Dermis blood vessel endothelial cell (primary cell): ENCODE measurements at places on chromosomes 6 and 20. TPM values are rescaled to one million over a fixed set of nuclear protein-coding genes. Genes with fewer than 3 reads are reported as not detected.

Gene B3GAT2
- total RNA-seq: under 0.01 TPM in 1 of 2 replicates, not detected in the other

Gene LATS1
- total RNA-seq: 9.9 and 13.1 TPM in 2 replicates

Gene EDN1
- total RNA-seq: 247 and 438 TPM in 2 replicates

GRCh38 chr20:39049148-39049547 lies 87.0 kb downstream of the DHX35 start:
- DNase-seq: no peak

- no peak for DNase-seq
Measured at GRCh38 chr6:127923135-127923534, 22.3 kb upstream of the THEMIS start.

GRCh38 chr20:61951695-61952533 lies 113.8 kb downstream of the TAF4 start:
- DNase-seq: peak; percentile 35

GRCh38 chr6:118216751-118217150 lies 309.7 kb downstream of the SLC35F1 start:
- DNase-seq: no peak

GRCh38 chr6:22302838-22303237 lies 6.0 kb upstream of the PRL start:
- DNase-seq: no peak

DNA sequence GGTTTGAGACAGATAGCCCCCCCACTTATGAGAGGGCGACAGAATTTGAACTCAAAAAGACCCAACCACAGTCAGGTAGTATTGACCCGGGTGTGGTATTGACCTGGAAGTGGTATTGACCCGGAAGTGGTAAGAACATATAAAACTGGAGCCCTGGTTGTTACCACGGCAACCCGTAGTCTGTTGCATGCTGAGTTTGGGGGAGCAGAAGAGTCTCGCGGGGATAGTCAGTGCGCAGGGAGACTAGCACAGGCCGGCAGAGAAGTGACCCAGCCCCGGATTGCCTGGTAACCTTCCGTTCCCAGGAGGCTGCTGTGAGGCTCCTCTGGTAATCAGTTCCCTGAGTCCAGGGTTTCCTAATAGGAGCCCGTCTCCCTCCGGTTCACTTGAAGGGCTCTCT lies 96.2 kb downstream of the SNX5 start:
- DNase-seq: no peak

- no peak for DNase-seq
Measured at GRCh38 chr6:24408719-24409410, 6.1 kb downstream of the MRS2 start.

DNA sequence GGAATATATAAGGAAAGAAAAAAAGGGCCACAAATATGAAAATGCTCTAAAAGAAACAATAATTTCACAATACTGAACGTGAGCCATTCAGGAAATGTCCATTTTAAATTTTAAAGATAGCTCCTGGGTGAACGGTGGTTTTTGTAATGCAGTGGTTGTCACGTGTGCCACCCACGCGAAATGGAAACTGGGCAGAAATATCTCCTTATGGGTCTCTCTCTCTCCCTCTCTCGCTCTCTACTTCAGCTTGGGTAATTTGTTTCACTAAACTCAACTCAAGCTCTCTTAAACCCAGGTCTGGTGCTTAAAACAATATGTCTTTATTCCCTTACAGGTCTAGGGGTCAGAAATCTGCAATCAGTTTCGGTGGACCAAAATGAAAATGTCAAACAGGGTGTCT lies 150.8 kb downstream of the OR2B2 start:
- no peak for DNase-seq

- no peak for DNase-seq
Measured at GRCh38 chr6:96659084-96659845, 96.3 kb downstream of the FHL5 start.

DNA sequence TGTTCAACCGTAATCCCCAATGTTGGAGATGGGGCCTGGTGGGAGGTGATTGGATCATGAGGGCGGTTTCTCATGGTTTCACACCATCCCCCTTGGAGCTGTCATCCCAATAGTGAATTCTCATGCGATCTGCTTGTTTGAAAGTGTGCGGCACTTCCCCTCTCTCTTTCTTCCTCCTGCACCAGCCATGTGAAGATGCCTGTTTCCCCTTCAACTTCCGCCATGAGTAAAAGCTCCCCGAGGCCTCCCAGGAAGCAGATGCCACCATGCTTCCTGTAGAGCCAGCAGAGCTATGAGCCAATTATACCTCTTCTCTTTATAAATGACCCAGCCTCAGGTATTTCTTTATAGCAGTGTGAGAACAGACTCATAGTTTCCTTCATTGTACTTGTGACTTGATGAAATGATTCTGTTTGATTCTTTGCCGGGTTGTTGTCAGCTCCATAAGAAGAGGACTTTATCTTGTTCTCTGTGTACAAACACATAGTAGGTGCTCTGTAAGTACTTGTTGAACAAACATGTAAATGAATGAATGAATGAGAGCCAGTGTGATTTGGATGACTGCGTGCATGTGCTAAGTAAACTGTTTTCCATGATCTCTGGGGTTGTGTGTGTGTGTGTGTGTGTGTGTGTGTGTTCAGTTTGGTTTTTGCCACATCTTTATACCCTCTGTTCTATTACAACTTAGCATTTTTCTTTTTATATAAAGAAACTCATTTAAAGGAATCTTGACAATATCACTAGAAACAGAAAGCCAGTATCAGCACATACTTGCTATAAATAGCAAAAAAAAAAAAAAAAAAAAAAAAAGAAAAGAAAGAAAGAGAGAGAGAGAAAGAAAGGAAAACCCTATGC lies 22.5 kb upstream of the PTGIS start:
- DNase-seq: no peak

DNA sequence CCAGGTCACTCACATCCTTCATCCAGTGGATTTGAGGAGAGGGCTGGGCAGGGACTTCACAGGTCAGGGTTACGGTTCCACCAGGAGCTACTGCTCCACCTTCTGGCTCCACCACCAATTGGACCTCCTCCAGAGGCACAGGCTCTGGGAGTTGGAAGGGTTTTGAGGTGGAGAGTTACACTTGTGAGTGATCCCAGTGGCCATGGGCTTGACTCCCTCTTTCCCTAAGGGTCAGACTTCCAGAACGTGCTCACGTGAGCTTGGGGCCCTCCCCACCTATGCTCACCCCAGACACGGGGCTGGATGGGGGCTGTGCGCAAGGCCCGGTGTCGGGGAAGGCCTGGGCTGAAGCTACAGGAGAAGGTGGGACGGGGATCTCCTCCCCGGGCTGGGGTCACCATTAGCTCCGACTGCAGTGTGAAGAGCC lies 1.5 kb downstream of the AGER start:
- no peak for DNase-seq

GRCh38 chr20:17838921-17839320 lies 129.7 kb downstream of the SNX5 start:
- no peak for DNase-seq

DNA sequence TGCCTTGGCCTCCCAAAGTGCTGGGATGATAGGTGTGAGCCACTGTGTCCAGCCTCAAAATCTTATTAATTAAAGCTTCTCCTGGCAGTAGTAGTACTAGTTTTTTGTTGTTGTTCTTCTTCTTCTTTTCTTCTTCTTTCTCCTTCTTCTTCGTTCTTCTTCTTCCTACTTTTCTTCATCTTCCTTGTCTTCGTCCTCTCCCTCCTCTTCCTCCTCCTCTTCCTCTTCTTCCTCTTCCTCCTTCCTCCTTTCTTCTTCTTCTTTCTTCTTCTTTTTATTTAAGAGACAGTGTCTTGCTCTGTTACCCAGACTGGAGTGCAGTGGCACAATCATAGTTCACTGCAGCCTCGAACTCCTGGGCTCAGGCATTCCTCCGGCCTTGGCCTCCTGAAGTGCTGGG lies 17.2 kb upstream of the DEK start:
- DNase-seq: no peak

GRCh38 chr6:33211136-33211535 lies 2.8 kb downstream of the RING1 start:
- DNase-seq: no peak

DNA sequence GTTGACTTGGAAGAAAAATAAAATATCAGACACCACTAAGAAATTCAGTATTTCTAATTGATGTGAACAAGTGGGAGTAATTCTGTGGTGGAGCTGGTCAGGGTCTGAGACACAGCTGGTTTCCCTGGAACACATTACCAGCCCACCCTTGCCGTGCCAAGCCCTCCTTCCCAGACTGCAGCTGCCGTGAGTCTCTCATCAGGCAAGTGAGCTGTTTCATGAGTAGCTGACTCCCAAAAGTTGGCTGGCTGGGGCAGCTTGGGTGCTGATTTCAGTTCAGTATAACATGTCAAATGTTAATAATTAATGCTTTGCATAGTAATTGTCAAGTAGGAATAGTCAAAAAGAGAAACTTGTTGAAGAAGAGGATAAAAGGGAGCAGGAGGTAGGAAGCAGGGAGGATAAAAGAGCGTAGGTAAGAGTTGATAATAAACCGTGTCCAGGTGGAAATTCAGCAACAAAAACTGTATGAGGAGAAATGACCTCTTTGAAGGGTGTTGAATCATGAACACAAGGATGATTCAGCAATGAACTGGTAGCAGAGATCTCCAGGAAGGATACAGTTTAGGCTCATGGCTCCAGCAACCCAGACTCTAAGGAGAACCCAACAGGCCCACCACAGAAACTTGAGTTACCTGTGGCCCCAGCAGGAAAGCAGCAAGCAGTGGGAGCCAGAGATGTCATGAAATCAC lies 110.9 kb upstream of the SSTR4 start:
- DNase-seq: no peak

GRCh38 chr20:49496553-49497397 lies 14.3 kb upstream of the KCNB1 start:
- DNase-seq: no peak

GRCh38 chr6:38136547-38136946 lies 317.0 kb downstream of the ZFAND3 start:
- DNase-seq: no peak

GRCh38 chr6:170155464-170156196 lies 135.2 kb downstream of the DLL1 start:
- DNase-seq: no peak
